Panc1 (cell line): ENCODE measurements at places on chromosomes 2 and 18. TPM values are rescaled to one million over a fixed set of nuclear protein-coding genes. Genes with fewer than 3 reads are reported as not detected.
A peak's percentile ranks its signal among the peaks of the same experiment; 100 is the strongest.

Gene SDC1
- total RNA-seq: 93.0 TPM

Gene SLC9A4
- not detected for total RNA-seq

Gene MBP
- 88.8 TPM for total RNA-seq

Gene ALPG
- 65.3 TPM for total RNA-seq

DNA sequence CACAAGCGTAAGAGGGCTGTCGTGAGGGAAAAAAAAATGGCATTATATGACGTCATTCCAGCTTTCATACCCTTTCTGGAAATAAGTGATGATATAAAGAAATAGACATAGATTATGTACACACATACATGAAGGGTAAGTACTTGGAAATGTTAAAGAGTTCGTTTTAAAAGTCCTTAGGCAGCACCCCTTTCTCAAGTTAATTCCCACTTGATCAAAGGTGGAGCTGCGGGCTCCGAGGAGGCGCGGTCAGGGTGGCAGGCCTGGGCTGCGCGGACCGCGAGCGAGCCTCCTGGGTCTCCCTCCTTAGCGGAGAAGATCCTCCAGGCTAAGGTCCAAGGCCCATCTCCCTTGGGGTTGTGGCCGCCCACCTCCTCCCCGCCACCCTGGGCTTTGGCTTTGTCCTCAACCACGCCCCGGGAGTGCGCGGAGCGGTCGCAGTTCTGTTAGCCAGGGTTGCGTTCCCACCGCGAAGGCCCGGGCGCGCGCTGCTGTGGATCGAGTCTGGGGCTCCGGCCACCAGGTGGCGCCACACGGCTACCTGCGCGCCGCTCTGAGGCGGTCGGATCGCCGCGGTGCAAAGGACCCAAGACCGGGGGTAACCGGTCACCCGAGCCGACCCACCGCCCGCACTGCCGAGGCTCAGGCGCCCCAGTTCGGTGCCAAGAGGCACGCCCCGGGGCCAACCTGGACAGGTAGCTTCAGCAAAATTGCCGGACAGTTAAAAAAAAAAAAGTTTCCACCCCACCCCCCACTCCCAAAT lies 66.8 kb downstream of the HNRNPLL start:
- no peaks in the 10 kb centered on the region for H3K27me3 ChIP-seq
- peaks cover 1% of the 10 kb centered on the region; the same call in 1 of the 2 replicates for H3K4me1 ChIP-seq
- no peaks in the 10 kb centered on the region for H3K36me3 ChIP-seq
- peak overlapping the region; percentile 73 for H3K27ac ChIP-seq
- H3K4me3 ChIP-seq: peak overlapping the region; percentile 62
- no peak for DNase-seq

DNA sequence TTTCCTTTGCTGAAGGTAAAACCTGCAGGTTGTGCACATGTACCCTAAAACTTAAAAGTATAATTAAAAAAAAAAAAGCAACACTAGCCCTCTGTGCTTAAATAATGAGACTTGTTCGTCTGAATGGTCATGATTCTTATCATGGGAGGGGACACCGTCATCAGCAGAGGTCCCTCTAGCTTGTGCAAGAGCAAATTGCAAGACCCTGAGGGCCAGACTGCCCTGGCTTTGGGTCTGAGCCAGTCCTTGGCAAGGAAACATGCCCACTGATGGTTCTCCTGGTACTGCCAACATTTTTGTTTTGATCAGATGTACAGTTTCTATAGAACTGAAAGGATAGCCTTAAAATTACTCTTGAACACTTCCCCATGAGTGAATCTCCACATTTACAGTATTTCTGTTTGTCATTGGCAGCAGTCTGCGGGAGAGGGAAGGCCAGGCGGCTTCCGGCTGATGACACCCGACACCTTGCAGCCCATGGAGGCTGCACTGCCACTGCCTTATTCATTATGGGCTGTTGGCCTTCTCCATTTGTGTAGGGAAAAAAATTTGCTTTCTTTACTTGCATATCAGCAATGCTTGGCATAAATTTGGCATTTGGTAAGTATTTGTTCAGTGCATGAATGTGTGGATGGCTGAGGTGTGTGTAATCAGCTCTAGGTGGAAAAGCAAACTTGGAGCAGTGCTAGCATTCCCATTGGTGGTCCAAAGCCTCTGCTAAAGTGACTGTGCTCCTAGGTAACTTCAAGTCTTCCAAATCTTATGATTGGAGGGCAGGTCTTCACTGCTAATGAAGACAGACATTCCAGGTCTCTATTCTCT lies 161.6 kb upstream of the ALKAL2 start:
- H3K4me3 ChIP-seq: no peak overlapping the region
- no peak for DNase-seq
- no peak overlapping the region for H3K27ac ChIP-seq

- H3K27me3 ChIP-seq: no peaks in the 10 kb centered on the region
- 0 out of 2 replicates have a peak overlapping the region, but pooled peaks have one; percentile 0 for H3K27ac ChIP-seq
- H3K36me3 ChIP-seq: no peaks in the 10 kb centered on the region
- H3K4me3 ChIP-seq: no peak overlapping the region
- H3K4me1 ChIP-seq: no peaks in the 10 kb centered on the region
Observed at GRCh38 chr2:196453613-196454047, 185.9 kb upstream of the CCDC150 start.

GRCh38 chr2:227971619-227972230 lies 100.3 kb downstream of the DAW1 start:
- H3K27me3 ChIP-seq: no peaks in the 10 kb centered on the region
- no peaks in the 10 kb centered on the region for H3K4me1 ChIP-seq
- no peak for DNase-seq
- H3K27ac ChIP-seq: no peak overlapping the region

GRCh38 chr2:118554616-118555015 lies 292.8 kb downstream of the EN1 start:
- DNase-seq: no peak
- H3K27ac ChIP-seq: no peak overlapping the region
- H3K4me3 ChIP-seq: no peak overlapping the region
- H3K27me3 ChIP-seq: no peaks in the 10 kb centered on the region
- no peaks in the 10 kb centered on the region for H3K36me3 ChIP-seq

DNA sequence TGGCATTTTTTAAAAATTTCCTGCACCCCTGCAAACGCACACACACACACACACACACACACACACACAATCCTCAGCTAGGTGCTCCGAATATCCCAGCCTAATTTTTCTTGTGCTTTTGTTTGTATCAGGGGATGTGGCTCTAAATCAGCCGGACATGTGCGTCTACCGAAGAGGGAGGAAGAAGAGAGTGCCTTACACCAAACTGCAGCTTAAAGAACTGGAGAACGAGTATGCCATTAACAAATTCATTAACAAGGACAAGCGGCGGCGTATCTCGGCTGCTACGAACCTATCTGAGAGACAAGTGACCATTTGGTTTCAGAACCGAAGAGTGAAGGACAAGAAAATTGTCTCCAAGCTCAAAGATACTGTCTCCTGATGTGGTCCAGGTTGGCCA lies 1.8 kb downstream of the HOXD13 start:
- peaks cover 11% of the 10 kb centered on the region for H3K27me3 ChIP-seq
- H3K36me3 ChIP-seq: no peaks in the 10 kb centered on the region
- peaks cover 13% of the 10 kb centered on the region for H3K4me1 ChIP-seq

GRCh38 chr2:105910497-105911238 lies 166.0 kb downstream of the NCK2 start:
- no peak overlapping the region for H3K27ac ChIP-seq
- H3K36me3 ChIP-seq: no peaks in the 10 kb centered on the region
- no peak overlapping the region for H3K4me3 ChIP-seq
- DNase-seq: no peak
- H3K27me3 ChIP-seq: no peaks in the 10 kb centered on the region

DNA sequence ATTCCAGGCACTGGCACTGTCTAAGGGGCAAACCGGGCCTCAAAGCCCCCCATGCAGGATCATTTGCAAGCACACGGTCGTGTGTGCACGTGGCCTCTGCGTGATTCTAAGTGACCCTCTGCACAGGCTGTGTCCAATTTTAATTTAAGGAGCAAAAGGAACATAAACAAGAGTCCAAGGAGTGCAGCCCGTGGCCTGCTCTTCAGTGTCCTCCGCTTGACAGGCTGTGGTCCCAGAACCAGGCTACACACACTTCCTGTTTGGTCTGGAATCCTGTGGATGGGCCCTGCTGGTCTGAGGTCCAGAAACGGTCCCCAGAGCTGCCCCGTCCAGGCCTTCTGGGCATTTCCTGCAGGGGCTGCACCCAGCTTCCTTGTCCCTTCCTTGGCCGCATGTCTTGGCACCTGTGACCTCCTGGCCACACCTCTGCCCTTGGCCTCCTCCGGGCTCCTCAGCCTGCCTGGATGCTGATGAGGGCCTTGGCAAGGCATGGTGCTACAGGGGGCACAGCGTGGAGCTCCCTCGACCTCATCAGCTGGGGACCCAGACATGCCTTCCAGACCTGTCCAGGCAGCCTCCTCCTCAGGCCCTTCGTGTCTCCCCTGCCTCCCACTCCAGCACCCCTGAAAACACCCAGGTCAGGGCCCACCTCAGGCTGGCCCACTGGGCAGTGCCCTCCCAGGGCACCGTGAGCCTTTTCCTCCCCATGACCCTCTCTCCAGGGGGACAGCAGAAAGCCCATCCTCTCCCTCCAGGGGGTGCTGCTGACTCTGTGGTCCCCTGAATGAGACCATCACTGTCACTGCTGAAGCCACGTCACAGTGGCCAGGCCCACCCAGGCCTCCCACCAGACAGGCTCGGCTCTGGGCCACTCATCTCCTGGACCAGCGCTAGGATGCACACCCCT lies 136.4 kb upstream of the GPC1 start:
- no peaks in the 10 kb centered on the region for H3K27me3 ChIP-seq
- DNase-seq: no peak
- H3K4me3 ChIP-seq: no peak overlapping the region
- H3K36me3 ChIP-seq: no peaks in the 10 kb centered on the region
- no peaks in the 10 kb centered on the region for H3K4me1 ChIP-seq
- H3K27ac ChIP-seq: no peak overlapping the region

DNA sequence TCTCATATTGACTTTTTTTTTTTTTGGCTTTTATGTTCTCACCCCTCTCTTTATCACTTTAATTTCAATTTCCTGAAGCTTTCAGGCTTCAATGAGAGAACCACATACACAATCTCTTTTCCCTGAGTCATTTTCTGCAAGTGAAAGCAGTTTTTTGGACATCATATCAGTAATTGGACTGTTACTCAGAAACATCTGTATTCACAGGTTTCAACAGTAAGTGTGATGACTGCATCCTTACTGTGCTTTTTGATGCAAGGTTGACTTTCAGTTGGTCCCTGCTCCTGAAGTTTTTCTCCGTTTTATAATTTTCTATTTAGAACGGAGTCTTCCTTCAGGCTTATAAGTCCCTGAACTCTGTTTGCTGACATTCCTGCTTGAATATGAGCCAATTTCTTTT lies 70.5 kb upstream of the CCBE1 start:
- no peaks in the 10 kb centered on the region for H3K36me3 ChIP-seq
- no peak for DNase-seq
- no peaks in the 10 kb centered on the region for H3K27me3 ChIP-seq
- H3K27ac ChIP-seq: no peak overlapping the region
- H3K4me1 ChIP-seq: no peaks in the 10 kb centered on the region

DNA sequence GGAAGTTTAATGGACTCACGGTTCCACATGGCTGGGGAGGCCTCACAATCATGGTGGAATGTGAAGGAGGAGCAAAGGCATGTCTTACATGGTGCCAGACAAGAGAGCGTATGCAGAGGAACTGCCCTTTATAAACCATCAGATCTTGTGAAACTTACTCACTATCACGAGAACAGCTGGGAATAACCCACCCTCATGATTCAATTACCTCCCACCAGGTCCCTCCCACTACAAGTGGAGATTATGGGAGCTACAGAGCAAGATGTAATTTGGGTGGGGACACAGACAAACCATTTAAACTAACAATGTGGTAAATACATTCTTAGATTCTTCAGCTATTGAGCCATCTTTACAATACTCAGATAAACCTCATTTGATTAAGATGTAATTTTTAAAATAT lies 176.1 kb downstream of the SH3BP4 start:
- H3K27me3 ChIP-seq: peaks cover 5% of the 10 kb centered on the region; the same call in 1 of the 2 replicates
- H3K4me3 ChIP-seq: no peak overlapping the region
- no peaks in the 10 kb centered on the region for H3K4me1 ChIP-seq
- DNase-seq: no peak
- H3K36me3 ChIP-seq: no peaks in the 10 kb centered on the region

DNA sequence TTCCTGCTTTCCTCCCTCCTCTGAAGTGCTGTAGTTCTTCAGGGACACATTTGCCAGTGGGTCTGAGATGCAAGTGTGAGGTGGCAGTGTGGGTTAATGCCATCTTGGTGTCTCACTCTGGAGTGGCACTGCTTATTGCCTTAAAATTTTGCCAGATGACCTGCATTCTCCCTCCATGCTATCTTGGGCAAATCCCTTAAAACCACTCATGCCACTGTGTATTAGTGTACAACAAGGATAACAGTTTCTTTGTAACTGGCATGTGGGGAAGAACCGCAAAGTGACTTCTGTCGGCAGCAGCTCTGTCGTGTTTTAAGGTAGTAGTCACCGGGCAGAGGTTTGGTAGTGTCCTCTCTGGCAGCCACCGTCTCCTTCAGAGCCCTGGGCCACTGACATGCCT lies 124.2 kb downstream of the NEDD4L start:
- H3K27me3 ChIP-seq: no peaks in the 10 kb centered on the region
- H3K4me3 ChIP-seq: no peak overlapping the region
- H3K4me1 ChIP-seq: no peaks in the 10 kb centered on the region
